Activated T-cell treated with anti-CD3 and anti-CD28 coated beads, Interleukin-2, amount 50 U/mL, for 1 hour (primary cell): ENCODE measurements at places on chromosomes 12 and 14.

DNA sequence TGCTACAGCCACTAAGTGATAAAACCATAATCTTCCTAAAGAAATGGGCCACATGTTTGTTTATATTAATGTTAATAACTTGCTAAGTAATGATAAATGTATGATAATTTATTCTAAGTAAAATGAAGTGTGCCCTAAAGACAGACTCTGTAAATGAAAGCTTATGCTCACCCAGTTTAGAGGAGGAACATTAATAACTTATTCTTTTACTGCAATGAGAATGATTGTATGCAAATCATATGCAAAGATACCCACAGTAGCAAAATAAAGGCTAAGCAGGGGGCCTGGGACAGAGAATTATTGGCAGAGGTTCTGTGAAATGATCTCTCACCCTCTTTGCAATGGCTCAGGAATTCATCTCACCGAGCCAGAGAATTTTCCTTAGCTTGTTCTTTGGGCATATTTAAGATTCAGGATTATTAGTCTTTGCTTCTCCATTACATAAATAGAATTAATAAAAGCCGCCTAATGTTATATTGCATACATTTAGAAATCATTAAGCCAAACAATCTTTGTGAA lies 75.9 kb downstream of the TMEM132D start:
- DNase-seq, result no peak

- no peak for DNase-seq
These were observed 124.5 kb downstream of the ESRRB start for GRCh38 chr14:76500480-76500879.

DNA sequence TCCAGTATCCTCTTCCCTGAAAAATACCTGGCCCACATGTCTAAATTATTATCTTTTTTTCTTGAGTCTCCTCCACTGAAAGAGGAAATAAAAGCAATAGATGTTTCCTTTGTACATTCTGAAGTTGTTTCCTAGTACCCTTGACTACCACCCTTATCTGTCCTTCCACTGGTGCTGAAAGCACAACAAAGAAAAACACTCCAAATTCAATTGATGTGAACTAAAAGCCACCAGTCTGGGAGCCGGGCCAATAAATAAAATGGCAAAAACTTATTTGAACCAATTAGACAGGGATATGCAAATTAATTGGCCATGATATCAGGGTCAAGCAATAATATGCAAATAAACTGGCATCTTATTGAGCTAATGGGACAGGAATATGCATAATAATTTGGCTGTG lies 330.5 kb downstream of the PAWR start:
- DNase-seq, result no peak

DNA sequence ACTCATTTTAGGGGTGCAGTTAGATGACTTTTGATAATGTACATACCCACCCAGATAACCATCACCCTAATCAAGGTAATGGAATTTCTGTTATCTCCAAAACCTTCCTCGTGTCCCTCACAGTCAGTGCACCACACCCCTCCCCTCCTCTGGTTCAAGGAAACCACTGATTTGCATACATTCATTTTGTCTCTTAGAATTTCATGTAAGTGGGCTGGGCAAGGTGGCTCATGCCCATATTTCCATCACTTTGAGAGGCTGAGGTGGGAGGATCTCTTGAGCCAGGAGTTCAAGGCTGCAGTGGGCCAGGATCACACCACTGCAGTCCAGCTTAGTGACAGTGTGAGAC lies 15.7 kb downstream of the ADIPOR2 start:
- DNase-seq, result no peak

DNA sequence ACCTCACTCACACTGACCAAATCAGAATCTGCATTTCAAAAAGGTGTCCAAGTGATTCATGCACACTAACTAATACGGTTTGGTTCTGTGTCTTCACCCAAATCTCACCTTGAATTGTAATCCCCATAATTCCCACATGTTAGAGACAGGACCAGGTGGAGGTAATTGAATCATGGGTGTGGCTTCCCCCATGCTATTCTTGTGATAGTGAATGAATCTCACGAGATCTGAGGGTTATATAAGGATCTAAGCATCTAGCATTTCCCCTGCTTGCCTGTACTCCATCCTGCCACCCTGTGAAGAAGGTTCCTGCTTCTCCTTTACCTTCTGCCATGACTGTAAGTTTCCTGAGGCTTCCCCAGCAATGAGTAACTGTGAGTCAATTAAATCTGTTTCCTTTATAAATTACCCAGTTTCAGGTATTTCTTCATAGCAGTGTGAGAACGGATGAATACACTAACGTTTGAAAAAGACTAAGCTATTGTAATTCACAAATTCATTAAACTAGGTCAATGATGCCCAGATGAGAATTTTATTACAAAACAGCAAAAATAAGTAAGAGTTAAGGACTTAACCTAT lies 759.1 kb downstream of the GALC start:
- DNase-seq, result no peak

DNA sequence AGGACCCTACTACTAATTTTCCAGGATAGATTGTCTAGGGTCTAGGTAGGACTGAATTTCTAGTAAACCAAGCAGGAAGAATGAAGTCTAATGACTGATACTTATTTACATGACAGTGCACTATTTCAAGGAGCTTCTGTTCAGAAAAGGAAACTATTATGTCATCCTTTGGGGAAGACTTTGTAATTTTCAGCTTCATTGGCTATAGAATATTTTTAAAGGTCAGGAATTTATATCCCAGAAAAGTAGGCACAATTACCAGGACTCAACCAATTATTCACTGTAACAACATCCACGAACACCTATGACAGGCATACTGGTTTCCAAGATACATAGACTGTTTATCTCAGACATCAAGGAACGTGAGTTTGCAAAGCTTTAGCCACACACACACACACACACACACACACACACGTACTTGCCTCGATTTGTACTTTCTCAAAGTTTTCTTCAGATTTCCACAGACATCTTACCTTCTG lies 23.2 kb downstream of the OR6S1 start:
- DNase-seq, result no peak
